ENCODE measurements at places on chromosomes 1 and 21. TPM values are rescaled to one million over a fixed set of nuclear protein-coding genes. Genes with fewer than 3 reads are reported as not detected.

- no peak for DNase-seq
- H3K4me1 ChIP-seq, result no peaks in the 10 kb centered on the region
- no peak overlapping the region for H3K4me3 ChIP-seq
- no peaks in the 10 kb centered on the region for H3K36me3 ChIP-seq
- H3K27ac ChIP-seq, result no peak overlapping the region
Observed at GRCh38 chr1:217026531-217026930, 303.3 kb upstream of the ESRRG start.

The AMY1C gene
- polyA plus RNA-seq, result not detected

The PLOD1 gene
- polyA plus RNA-seq, result 2.2 TPM

DNA sequence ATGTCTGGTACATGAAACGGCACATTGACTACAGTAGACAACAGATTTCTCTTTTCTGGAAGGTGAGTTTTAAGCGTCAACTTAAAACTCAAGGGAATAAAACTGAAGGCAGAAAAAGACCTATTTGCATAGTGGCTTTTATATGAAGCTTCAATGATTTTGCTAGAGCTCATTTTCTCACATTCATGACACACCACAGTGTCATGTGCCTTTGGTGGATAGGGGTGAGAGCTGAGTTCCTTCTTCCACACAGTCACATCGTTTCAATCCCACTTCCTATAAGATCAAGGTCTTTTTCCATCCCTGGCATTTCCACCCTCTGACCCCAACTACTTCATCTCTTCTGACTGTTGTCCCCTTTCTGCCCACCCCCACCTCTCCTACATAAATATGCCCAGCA is 31.0 kb downstream of the IL12RB2 start:
- no peak overlapping the region for H3K27ac ChIP-seq
- no peak overlapping the region for H3K4me3 ChIP-seq
- peaks cover 41% of the 10 kb centered on the region for H3K4me1 ChIP-seq

The OR14K1 gene
- polyA plus RNA-seq, result not detected
